Germinal center (tissue), 1 donor: ENCODE measurements at places on chromosomes 5 and 9.

DNA sequence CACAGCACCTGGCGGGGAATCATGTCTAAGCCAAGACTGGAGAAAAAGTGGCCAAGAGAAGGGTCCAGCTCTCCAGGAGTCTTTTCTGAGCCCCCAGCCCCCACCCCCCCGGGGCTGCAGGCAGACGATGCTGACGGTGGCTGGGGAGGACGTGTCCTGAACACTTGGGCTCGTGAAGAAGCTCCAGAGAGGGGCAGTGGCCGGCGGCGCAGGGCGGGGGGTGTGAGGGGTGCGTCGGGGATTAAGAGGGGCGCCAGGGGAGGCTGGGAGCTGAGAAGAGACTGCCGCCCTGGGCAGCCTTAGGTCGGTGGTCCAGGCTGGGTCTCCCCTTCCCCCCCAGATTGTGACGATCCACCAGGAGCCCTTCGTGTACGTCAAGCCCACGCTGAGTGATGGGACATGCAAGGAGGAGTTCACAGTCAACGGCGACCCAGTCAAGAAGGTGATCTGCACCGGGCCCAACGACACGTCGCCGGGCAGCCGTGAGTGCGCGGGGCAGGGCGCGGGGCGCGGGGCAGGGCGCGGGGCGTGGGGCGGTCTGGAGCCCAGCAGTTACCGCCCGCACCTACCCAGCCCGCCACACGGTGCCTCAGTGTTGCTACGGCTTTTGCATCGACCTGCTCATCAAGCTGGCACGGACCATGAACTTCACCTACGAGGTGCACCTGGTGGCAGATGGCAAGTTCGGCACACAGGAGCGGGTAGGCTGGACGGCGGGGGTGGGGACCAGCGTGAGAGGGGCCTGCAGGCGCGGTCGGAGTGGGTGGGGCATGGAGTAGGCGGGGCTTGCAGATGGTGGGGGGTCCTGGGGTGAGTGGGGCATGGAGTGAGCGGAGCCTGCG, 8.9 kb downstream of the LRRC26 start:
- DNase-seq = no peak

- no peak for DNase-seq
These were observed at the start of gene C7 for GRCh38 chr5:40909264-40909663. C7 (plus strand) TSS chr5:40909497; CDS start chr5:40909611, 114 bp downstream.

GRCh38 chr9:16784002-16784401, 86.5 kb downstream of the BNC2 start:
- DNase-seq = no peak

DNA sequence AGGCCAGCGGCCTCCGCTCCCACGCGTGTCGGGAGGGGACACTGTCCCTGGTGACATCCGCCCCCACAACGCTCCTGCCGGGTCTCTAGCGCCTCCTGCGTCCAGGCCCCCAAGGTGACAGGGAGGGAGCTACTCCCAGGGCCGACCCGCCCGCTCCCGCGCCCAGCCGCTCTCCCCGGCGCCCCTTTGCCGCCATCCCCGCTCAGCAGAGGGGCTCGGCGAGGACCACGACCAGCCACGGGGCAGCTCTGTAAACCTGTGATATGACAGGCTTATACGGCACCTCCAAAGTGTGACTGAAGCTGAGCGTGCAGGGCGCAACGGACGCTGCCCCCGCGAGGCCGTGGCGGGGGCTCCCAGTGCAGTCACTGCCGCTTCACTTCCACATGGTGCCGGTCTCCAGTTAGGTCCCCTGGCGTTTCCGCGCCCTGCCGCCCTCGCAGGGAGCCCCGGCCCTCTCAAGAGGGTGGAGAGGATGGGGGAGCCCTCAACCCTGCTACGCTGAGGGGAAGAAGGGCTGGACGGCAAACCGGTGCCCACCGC, 978 bp upstream of the ADCY2 start:
- no peak for DNase-seq

DNA sequence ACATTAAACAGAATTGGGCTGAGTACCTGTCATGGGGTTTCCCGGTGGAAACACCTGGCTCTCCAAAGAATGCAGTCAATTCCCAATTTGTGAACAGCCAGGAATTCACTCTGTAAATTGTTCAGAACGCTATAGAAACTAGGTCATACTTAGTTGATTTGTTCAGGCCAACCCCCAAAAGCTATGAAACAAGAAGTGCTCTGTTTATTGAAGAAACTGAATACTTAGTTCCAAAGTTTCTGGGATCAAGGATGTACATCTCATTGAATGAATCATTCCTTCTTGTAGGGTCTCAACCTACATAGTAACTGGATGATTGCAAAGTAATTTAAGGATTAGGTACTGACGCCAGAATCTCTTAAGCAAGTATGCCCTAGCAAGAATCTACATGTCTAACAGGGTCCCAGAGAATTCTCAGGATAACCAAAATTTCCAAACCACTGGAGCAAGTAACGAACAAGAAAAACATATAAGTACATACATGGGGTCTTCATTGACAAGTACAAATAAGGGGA, 659 bp upstream of the TUSC1 start:
- DNase-seq = no peak
